LoVo (cell line): ENCODE measurements at places on chromosomes 6 and 20.

GRCh38 chr6:163974322-163974721 is 559.8 kb downstream of the QKI start:
- no peak for DNase-seq

DNA sequence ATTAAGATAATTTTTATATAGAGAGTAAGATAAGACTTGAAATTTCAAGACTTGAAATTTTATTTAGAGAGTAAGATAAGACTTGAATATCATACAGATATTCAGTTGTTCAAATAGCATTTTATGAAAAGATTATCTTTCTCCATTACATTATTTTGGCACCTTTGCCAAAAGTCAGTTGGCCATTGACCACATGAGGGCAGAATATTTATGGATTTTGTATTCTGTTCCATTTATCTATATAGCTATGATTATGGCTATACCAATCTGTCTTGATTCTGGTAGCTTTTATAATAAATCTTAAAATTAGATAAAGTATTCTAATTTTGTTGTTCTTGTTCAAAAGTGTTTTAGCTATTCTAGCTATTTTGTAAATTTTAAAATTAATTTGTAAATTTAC is 537.9 kb upstream of the GJE1 start:
- no peak for DNase-seq

GRCh38 chr6:53284901-53285300 is 63.8 kb downstream of the ELOVL5 start:
- no peak for DNase-seq

- no peak for DNase-seq
Measured at GRCh38 chr20:63655249-63655648, 2.0 kb upstream of the STMN3 start.

GRCh38 chr6:87950614-87951013 is 97.0 kb upstream of the SPACA1 start:
- DNase-seq, result no peak
